NCI-H748 treated with DMSO at 0.1 percent for 48 hours (cell line): ENCODE measurements at places on chromosomes 2 and 18.

DNA sequence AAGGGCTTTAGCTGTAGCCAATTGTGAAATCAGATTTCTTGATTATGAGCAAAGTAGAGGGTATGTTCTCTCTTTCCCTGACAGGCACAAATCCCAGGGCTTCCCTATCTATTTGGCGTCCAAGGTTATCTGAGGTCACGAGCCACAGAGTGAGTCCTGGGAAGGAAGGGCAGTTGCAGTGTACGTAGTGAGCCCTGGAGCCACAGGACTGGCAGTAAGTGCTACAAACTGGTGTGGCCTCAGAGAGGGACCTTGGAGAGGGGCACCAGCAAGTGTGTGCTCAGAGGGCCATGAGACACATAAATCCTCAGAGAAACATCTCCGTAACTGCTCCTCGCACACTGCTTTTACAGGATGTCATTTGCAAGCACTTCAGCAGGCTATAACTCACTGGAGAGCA is 115.5 kb upstream of the SH3BP4 start:
- DNase-seq: no peak

- no peak for DNase-seq
These were observed 163.1 kb downstream of the TTC32 start for GRCh38 chr2:19738707-19739106.

GRCh38 chr2:45013229-45014015 is 4.2 kb upstream of the SIX2 start:
- no peak for DNase-seq

- no peak for DNase-seq
These were observed 25.5 kb downstream of the LNPK start for GRCh38 chr2:175976391-175977157.

DNA sequence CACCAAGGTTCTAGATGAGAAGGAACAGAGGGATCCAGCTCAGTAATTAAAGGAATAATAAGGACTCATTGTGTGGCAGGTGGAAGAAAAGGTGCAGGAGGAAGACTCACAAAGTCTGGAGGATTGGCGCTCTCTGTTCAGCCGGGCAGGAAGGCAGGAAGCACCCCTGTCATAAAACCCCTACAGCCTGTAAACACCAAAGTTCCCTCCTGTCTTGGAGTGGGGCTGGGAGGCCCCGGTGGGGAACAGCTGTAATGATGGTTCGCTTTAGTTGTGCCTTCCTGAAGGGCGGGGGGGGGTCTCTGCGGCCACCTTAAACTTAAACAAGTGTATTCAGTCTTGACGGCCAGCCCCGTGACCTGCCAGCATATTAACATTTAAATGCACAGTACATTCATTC is 84.3 kb downstream of the GBX2 start:
- no peak for DNase-seq

- no peak for DNase-seq
These were observed 139.1 kb downstream of the VWC2L start for GRCh38 chr2:214549946-214550345.

DNA sequence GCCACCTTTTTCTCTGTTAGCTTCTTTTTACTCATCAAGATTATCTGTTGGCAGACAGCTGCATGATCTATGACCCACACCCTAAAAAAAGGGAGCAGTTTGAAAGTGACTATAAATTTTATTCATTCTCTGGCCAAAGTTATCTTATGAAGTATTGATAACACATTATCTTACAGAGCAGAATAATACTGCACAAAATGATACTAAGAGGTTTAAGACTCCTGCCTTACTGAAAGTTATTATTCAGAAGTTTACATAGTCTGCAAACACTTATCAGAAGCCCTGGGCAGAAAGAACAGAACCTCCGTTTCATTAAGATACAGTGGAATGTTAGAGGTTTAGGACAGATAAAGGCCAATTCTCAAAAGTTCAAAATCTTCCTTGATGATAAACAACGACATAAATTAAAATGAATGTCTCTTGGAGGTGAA is 78.2 kb downstream of the ZEB2 start:
- no peak for DNase-seq

DNA sequence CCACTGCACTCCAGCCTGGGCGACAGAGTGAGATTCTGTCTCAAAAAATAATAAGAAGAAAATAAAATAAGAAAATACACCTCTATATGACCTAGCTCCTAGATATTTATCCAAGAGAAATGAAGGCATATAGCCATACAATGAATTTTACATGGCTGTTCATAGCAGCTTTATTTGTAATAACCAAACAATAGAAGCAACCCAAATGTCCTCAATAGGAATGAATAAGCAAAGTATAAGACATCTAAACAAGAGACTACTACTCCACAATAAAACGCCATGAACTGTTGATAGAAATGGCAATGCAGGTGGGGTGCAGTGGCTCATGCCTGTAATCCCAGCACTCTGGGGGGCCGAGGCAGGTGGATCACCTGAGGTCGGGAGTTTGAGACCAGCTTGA is 31.2 kb upstream of the MYCN start:
- DNase-seq: no peak
